ENCODE measurements at places on chromosomes 6 and 20. TPM values are rescaled to one million over a fixed set of nuclear protein-coding genes. Genes with fewer than 3 reads are reported as not detected.

MRAP2 gene
- 19.0 TPM for polyA plus RNA-seq

GGTLC1 gene
- not detected for polyA plus RNA-seq

SLCO4A1 gene
- 0.60 TPM for polyA plus RNA-seq

CTCFL gene
- polyA plus RNA-seq = 0.20 TPM

OPN5 gene
- polyA plus RNA-seq = 0.39 TPM

CENPW gene
- polyA plus RNA-seq = 12.3 TPM

MBOAT1 gene
- polyA plus RNA-seq = 4.6 TPM

IL17A gene
- not detected for polyA plus RNA-seq

FOXF2 gene
- 0.16 TPM for polyA plus RNA-seq

BPI gene
- 0.42 TPM for polyA plus RNA-seq

MLIP gene
- polyA plus RNA-seq = 65.7 TPM

BFSP1 gene
- 2.7 TPM for polyA plus RNA-seq
